Activated effector memory CD4-positive, alpha-beta T cell treated with Interleukin-2 at 50 U/mL for 16 hours (primary cell): ENCODE measurements at places on chromosomes 13 and 19.

DNA sequence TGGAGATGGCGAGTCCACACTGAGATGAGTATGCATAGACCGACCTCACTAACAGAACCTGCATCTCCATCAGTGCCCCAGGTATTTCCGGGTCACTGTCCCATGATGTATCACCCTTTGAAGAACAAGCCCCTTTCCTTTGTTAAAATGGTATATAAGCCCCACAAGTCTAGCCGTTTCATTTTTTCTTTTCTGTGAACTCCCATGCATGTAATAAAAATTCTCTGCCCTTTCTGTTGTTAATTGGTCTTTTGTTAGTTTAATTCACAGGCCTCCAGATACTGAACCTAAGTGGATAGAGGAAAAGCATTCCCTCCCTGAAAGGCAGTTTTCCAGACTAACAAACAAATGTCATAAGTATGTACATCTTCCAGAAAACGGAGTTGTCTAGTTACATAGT, 15.0 kb upstream of the CD177 start:
- no peak for DNase-seq

GRCh38 chr19:7469669-7470285, 19.1 kb downstream of the PEX11G start:
- no peak for DNase-seq

DNA sequence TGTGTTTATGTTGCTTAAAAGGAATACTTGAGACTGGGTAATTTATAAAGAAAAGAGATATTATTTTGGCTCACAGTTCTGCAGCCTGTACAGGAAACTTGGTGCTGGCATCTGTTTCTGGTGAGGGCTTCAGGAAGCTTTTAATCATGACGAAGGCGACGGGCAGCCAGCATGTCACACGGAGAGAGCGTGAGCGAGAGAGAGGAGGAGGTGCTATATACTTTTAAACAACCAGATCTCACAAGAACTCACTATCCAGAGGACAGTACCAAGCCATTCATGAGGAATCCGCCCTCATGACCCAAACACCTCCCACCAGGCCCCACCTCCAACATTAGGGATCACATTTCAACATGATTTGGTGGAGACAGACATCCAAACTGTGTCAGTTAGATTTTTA, 163.4 kb upstream of the TSC22D1 start:
- DNase-seq = no peak

- no peak for DNase-seq
Measured at GRCh38 chr19:37127999-37128820, 44.3 kb downstream of the ZNF585A start.

GRCh38 chr13:52463526-52463925, 8.2 kb downstream of the CKAP2 start:
- no peak for DNase-seq

- no peak for DNase-seq
Measured at GRCh38 chr13:51800486-51800885, 3.5 kb downstream of the DHRS12 start.
